ENCODE measurements at places on chromosomes 11 and 22.
A peak's percentile ranks its signal among the peaks of the same experiment; 100 is the strongest.

- DNase-seq: no peak
Measured at GRCh38 chr11:2563213-2564007, 118.6 kb downstream of the KCNQ1 start.

DNA sequence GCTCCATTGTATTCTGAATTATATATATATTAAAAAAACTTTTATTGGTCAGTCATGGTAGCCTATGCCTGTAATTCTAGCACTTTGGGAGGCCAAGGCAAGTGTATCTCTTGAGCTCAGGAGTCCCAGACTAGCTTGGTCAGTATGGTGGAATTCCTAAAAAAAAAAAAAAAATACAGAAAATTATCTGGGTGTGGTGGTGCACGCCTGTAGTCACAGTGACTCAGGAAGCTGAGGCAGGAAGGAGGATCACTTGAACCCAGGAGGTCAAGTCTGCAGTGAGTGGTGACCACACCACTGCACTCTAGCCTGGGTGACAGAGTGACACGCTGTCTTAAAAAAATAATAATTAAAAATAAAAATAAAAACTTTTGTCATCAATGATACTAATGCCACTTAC is 133.2 kb downstream of the FAT3 start:
- no peak for DNase-seq

- no peak for DNase-seq
Measured at GRCh38 chr11:107791343-107792048, 67.1 kb downstream of the SLC35F2 start.

GRCh38 chr22:44571566-44572413 is 73.8 kb upstream of the RTL6 start:
- no peak for DNase-seq

- peak; percentile 13 for DNase-seq
Measured at GRCh38 chr22:19814428-19814827, 40.2 kb downstream of the GNB1L start.

DNA sequence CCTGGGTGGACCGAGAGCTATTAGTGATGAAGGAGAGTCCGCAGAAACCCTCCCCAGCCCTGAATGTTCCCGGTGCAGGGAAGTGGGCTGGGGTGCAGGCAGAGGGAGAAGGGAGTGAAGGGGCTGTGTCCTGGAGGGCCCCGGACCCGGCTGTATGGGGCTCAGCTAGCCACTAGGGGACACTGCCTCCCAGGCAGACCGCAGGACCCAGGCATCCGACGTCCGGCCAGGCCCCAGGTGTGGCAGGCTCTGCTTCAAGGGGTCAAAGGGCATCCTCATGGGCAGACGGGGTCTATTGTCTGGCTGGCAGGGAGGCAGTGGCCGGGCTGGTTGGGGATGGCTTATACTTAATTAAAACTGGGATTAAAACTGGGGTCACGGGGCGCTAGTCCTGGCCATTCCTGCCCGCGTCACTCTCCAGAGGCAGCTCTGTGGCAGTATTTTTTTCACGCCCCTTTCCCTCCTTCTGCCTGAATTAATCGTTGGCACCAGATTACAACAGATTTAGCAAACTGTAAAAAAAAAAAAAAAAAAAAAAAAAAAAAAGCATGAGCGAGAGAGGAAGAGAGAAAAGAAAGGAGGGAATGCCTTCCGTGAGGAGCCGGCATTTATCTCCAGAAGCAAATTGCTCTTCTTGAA is 5.1 kb downstream of the FLRT1 start:
- no peak for DNase-seq

GRCh38 chr11:121417607-121418006 is 34.5 kb upstream of the SORL1 start:
- no peak for DNase-seq

DNA sequence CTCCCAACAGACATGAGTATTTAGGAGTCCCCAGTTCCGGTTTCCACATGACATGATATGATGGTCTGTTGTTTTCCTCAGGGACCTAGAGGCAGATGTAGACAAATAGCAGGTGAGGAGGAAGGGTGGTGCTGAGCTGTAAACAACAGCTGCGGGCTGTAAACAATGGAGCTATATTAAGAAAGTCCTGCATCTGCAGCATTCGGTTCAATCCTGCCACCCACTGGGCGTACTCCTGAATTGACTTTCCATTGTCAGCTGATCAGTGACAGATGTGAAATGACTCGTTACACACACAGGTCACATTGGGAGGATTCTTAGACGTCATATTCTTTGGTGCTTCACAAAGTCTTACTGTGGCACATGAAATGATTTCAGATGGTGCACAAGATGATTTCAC is 26.8 kb upstream of the RAG1 start:
- peak; percentile 37 for DNase-seq

GRCh38 chr22:27726686-27727449 is 74.7 kb downstream of the MN1 start:
- no peak for DNase-seq

- no peak for DNase-seq
Measured at GRCh38 chr11:57205041-57205641, 23.4 kb downstream of the LRRC55 start.

All from stimulated activated CD8-positive, alpha-beta memory T cell treated with anti-CD3 and anti-CD28 coated beads, Interleukin-4, amount 100 ng/mL, for 48 hours (primary cell).